ENCODE measurements at places on chromosomes 12 and 14. TPM values are rescaled to one million over a fixed set of nuclear protein-coding genes. Genes with fewer than 3 reads are reported as not detected.

GRCh38 chr12:109047081-109047805 is 5.1 kb upstream of the USP30 start:
- no peaks in the 10 kb centered on the region for H3K36me3 ChIP-seq
- no peak overlapping the region for H3K4me3 ChIP-seq
- DNase-seq, result no peak
- H3K27me3 ChIP-seq, result no peaks in the 10 kb centered on the region

Gene PLCZ1
- not detected for total RNA-seq

- DNase-seq, result peak; percentile 77
- H3K4me3 ChIP-seq, result no peak overlapping the region
- H3K36me3 ChIP-seq, result no peaks in the 10 kb centered on the region
Measured at GRCh38 chr12:119512772-119513497, 80.6 kb upstream of the TMEM233 start.

GRCh38 chr12:65326616-65327015 is 48.1 kb downstream of the MSRB3 start:
- no peak for DNase-seq
- peaks cover 23% of the 10 kb centered on the region for H3K4me1 ChIP-seq
- H3K27me3 ChIP-seq, result no peaks in the 10 kb centered on the region
- no peaks in the 10 kb centered on the region for H3K36me3 ChIP-seq

Gene IFT43
- total RNA-seq, result 56.8 TPM

Gene FSCB
- not detected for total RNA-seq

Gene PIK3C2G
- not detected for total RNA-seq

DNA sequence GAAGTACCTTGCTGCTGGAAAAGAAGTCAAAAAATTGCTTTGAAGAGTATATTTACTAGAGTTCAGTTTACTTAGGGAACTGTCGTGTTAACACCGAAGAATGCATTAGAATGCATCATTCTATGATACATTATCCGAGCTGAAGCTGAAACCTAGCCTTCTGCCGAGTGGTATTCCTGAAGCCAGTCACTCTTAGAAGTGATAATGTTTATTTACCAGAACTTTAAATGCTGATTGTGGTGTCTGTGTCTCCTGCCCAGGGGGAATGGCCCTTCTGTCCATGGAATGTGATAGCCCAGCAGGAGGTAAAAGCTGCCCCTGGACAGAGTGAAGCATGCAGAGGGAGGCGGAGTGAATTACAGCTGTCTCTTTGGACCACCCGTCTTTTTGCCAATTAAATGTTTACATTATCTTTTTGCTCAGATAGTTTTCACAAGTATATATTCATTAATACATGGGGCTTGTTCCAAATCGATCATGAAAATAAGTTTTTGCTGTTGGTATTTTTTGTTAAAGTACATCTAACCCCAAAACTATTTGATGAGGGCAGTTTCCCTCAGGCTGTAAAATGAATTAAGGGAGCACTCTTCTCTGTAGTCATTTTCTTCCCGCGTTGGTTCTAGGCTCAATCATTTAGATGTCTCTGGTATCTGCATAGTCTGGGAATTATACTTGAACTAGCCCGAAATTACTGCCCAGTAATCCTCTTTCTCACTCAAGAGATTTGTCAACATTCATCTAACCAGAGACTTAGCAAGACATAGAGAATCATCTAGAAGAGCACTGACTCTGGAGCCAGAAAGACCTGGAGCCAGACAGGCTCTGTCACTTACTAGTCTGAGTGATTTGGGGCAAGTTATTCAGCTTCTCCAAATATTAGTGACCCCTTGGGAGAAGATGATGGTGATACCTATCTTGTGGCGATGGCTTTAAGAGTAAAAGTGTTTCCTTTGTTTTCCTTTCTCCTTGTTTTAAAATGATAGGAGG is 147.6 kb downstream of the CRADD start:
- H3K36me3 ChIP-seq, result no peaks in the 10 kb centered on the region
- H3K4me1 ChIP-seq, result no peaks in the 10 kb centered on the region
- no peak overlapping the region for H3K27ac ChIP-seq
- no peaks in the 10 kb centered on the region for H3K27me3 ChIP-seq

Gene GTF2H3
- 12.7 TPM for total RNA-seq

Gene PRB2
- not detected for total RNA-seq

GRCh38 chr14:22190411-22191191 is 398.4 kb downstream of the DAD1 start:
- no peaks in the 10 kb centered on the region for H3K4me1 ChIP-seq
- no peaks in the 10 kb centered on the region for H3K27me3 ChIP-seq
- H3K27ac ChIP-seq, result no peak overlapping the region
- DNase-seq, result no peak

DNA sequence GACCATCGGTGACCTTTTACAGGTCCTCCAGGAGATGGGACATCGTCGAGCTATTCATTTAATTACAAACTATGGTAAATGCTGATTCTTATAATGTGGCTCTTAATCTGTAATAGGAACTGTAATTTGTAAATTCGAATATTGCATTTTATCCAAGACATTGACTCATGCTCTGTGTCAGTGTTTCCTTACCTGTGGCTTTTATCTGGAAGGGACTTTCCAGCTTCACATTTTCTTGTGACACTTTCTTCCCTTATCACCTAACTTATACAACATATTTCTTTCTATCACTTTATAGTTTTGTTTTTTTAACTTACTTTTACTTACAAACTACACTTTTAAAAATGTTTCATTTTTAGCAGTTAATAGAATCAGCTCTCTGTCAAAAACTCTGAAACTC is 14.8 kb downstream of the IRAK3 start:
- H3K4me3 ChIP-seq, result no peak overlapping the region
- no peaks in the 10 kb centered on the region for H3K4me1 ChIP-seq
- no peaks in the 10 kb centered on the region for H3K36me3 ChIP-seq

DNA sequence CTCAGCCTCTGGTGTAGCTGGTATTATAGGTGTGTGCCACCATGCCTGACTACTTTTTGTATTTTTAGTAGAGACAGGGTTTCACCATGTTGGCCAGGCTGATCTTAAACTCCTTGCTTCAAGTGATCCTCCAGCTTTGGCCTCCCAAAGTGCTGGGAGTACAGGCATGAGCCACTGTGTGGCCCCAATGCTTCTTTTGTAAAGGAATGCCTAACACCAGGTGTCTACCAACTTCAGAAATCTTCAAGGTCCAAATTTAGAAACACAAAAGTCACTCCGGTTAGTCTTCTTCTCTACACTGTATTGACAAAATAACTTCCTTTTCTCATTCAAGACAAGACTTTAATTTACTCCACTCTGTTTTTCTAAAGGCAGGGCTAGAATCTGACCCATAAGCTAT is 188.7 kb downstream of the PRKD1 start:
- no peaks in the 10 kb centered on the region for H3K27me3 ChIP-seq
- no peak overlapping the region for H3K4me3 ChIP-seq
- peaks cover 25% of the 10 kb centered on the region for H3K4me1 ChIP-seq
- no peak overlapping the region for H3K27ac ChIP-seq

Data from cardiac muscle cell (in vitro differentiated cells and primary cell).